Mammary epithelial cell (primary cell): ENCODE measurements at places on chromosomes 2 and 18. TPM values are rescaled to one million over a fixed set of nuclear protein-coding genes. Genes with fewer than 3 reads are reported as not detected.

BOK gene
- 15.8 and 21.3 TPM in 2 replicates for total RNA-seq

UCN gene
- total RNA-seq = 0.33 TPM

KIAA2012 gene
- under 0.01 TPM for total RNA-seq

CTAGE1 gene
- not detected for total RNA-seq

ZNF514 gene
- 11.9 and 12.4 TPM in 2 replicates for total RNA-seq

BZW1 gene
- total RNA-seq = 462 and 501 TPM in 2 replicates

ASXL3 gene
- total RNA-seq = not detected in 2 replicates

DNA sequence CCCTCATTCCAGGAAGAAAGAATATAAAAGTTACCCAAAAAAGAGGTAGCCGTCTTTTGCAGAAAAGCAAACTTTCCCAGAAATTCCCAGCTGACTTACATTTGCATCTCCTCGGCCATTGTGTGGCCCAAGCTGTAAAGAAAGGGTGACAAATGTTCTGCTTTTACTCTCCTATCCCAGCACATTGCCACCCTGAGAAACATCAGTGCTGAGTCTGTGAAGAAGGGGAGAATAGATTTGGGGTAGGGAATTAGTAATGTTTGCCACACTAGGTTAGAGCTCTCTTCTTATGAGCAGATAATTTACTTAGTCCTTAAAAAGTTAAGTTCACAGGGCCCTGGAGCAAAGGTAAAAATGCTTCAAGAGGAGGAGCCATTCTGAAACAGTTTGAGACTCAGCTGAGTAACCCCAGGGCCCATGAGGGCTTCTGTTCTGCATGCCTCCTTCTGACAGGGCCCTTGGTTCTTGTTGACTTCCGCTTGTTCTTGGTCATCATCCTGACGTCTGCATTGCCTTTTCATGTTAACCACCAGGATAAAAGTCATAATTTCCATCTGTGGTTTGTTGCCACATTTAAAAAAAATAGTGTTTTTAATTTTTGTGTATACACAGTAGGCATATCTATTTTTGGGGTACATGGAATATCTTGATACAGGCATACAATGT lies 550.7 kb downstream of the RNF144A start:
- DNase-seq = no peak

DNA sequence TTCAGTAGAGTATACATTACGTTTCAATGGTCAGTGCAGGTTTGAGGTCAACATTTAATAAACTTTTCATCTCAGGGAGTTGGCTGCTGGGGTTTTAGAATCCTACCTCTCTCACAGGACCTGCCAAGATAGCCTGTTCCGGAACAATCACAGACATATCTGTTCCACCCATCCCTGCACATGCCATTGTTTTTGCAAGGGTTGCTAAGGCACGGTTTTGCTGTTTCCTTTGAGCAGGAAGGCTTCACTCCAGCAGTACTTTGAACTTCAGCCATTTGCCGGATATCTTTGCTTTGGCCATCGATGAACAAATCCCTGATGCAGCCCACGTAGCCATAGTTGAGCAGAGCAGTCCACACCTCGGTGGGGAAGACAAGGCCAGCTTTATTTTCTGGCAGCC lies 493.8 kb downstream of the NRXN1 start:
- DNase-seq = no peak

DNA sequence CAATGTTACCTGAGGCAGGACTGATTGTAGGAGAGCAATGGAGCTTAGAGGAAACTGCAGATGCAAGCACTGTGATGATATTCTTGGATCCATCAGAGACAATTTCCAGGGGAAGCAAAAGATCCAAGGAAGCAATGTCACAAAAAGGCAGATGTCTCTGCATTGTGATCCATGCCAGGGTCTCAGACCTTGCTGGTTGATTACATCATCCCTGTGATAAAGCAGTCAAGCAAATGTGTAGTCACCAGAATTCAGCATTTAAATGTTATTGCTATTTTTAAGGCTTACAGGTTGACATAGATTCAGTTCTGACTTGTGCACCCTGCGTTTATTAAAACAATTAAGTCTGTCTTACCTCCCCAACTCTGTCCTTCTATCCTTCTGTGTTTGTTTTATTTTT lies 56.8 kb upstream of the CCDC85A start:
- DNase-seq = no peak

DNA sequence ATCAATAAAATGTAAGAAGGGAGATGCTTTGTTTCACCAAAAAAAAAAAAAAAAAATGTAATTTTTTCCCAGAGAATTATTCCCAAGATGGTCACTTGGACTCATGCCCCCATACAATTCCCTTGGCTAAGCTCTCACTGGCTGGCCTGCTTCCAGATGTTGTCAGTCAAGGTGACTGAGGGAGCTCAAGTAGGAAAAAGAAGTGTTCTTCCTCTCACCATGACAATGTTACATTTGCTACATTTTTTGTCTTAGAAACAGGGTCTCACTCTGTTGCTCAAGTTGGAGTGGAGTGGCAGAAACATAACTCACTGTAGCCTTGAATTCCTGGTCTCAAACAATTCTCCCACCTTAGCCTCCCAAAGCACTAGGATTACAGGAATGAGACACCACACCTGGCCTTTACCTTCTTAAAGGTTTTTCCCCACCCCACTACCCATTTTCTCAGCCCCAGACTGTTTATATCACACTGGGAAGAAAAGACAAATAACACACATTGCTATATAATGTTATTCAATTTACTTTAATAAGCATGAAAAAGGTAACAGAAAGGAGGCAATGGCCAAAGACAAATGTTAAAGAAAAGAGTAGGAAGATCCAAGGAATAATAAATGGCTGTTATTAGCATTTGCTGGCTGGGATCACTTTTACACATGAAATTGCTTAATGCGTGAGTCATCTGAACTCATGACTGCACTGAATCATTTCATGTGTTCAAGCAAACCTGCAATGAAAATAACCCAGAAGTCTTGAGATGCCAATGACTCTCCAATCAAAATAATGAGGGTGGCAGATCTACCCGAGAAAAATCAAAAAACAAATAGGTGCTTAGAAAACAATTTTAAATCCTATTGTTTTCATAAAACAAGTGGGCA lies 45.2 kb downstream of the ACVR1 start:
- peak; percentile 93 for DNase-seq

DNA sequence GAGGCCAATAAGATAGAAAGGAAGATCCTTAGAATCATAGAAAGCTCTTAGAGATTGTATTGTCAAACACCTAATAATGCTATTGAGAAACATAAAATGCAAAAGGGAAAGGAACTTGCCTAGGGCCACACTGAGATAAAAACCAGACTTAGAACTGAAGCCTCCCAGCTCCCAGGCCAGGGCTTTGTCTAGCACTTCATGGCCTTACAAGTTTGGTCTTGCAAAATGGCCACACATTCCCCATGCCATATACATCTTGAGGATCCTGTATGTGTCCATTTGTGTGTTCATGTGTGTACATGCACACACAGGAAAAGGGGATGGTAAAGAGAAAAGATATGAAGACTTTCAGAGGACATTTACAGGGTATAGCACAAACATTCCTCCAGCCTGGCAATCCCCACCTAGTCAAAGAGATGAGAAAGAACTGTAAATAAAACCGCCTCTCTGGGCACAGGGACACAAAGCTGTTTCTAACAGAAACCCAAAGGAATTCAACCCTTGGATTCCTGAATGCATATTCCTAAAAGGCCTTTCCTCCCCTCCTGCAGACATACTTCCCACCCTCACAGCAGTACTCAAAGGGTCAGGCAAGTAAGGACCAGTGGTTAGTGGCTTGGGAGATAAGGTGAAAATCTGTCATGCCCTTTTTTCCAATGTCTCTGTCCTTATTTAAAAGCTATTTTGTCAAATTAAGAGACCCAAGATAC lies 99.7 kb upstream of the KLHL29 start:
- DNase-seq = peak; percentile 8

GRCh38 chr2:8525582-8526402 lies 156.1 kb upstream of the ID2 start:
- DNase-seq = peak; percentile 6

GRCh38 chr2:65791404-65791975 lies 359.1 kb upstream of the SPRED2 start:
- no peak for DNase-seq

DNA sequence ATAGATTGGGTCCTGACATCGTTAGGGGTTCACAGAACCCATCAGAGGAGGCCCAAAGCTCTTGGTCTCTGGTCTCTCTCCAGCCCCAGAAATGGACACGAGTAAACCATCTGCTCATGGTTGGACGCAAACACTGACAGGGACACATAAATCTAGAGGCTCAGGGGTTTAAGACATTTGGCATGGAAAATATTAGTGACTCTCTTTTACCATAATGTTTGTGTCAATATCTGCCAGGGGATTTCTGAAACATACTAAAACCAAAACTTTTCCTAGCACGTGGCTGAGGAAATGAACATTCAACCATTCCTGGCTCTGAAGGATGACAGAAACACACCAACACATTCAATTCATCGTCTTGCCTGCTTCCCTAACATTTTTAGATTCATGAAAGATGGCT lies 226.2 kb downstream of the SP3 start:
- no peak for DNase-seq

- DNase-seq = no peak
Measured at GRCh38 chr2:84856787-84857186, 24.1 kb downstream of the TRABD2A start.

GRCh38 chr2:14134771-14135170 lies 497.7 kb upstream of the LRATD1 start:
- no peak for DNase-seq

DNA sequence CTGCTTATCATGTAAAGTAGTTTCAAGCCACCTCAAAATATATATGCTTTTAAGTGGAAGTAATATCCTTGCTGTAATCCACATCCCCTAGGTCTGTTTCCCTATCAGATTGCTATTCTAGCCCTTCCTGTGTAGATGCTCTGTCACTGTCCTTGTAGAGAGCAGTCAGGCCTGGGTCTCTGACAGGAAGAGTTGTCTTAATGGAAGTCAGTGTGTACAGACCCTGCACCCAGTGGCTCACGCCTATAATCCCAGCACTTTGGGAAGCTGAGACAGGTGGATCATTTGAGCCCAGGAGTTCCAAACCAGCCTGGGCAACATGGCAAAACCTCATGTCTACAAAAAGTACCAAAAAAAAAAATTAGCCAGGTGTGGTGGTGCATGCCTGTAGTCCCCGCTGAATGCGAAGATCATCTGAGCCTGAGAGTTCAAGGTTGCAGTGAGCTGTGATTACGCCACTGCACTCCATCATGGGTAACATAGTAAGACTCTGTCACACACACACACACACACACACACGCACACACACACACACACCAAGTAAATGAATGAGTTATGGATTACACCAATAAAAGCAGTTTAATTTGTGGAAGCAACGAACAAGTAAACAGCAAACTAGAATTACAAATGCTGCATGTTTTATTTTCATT lies 70.2 kb upstream of the DSC1 start:
- no peak for DNase-seq
